ENCODE measurements at places on chromosomes 6 and 20.

DNA sequence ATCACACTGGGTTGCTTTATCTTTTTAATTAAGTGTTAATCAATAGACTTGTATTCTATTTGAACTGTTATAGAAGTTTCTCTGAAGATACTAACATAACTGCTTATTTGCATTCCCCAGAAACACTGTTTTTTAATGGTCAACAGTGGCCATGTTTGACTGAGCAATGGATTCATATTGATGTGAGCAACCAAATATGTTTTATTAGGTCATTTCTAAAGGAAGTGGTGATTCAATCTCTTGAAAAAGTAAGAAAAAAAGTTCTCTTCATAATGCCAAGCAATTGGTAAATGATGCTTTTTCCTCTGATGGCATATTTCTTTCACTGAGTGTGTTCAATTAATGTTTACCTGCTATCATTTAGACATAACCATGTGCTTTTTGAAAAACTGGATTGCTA lies 593.0 kb upstream of the CITED2 start:
- DNase-seq = peak; percentile 22

GRCh38 chr6:113693851-113694250 lies 163.3 kb upstream of the MARCKS start:
- DNase-seq = no peak

DNA sequence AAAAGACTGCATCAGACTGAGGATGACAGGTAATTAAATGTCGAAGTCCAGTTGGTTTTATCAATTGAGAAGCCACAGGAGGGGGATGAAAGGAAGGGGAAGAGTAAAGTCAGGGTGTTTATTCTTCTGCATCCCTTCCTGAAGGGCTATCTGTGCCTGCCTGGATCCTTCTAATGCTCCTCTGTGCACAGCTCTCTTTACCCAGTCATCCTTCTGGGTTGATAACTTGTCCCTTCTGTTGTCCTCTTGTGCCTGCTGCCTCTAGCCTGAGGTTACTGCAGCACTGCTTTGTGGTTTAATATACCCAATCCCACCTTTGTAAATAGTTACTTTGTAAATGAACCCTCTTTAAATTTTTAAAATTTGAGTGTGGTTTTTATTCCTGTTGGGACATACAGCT lies 1127.3 kb downstream of the EPHA7 start:
- DNase-seq = no peak

DNA sequence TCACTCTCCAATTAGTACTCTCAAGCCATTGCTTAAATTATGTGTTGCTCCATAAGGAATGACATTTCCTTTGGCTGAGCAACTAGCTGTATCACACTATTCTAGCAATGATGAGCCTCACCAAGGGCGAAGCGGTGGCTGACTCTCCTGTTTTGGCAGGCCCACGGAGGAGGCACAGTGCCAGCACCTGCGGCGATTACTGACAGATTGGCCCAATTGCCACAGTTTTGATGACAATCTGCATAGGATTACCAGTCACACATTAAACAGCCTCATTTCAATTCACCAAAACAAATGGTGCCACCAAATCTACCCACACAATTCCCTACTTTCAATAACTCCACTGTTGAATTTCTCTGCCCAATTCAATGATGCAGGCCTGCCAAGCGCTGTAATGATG lies 286.9 kb downstream of the PTPRK start:
- DNase-seq = no peak

DNA sequence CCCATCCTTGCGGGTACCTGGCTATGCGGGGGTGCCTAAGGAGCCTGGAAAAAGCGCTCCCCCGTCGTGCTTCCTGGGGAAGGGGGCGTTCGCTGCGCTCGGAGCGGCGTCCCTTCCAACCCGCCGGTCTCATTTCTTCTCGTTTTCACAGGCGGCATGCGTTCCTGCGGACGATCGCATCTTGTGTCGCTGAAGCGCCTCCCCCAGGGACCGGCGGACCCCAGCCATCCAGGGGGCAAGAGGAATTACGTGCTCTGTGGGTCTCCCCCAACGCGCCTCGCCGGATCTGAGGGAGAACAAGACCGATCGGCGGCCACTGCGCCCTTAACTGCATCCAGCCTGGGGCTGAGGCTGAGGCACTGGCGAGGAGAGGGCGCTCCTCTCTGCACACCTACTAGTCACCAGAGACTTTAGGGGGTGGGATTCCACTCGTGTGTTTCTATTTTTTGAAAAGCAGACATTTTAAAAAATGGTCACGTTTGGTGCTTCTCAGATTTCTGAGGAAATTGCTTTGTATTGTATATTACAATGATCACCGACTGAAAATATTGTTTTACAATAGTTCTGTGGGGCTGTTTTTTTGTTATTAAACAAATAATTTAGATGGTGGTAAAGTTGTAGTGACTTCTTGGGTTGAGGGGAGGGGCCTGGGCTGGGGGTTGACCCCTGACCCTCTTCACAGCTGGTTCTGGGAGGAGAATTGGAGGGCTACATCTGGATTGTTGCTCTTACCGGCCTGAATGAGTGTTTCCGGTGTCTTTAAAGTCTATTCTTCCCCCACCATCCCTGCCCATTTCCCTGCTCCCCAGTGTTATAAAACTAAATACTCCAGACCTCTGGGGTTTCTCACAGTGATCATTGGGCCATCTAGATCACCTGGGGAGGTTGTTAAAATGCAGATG lies 1.1 kb downstream of the ID1 start:
- DNase-seq = no peak

GRCh38 chr6:113719064-113719463 lies 138.1 kb upstream of the MARCKS start:
- no peak for DNase-seq

DNA sequence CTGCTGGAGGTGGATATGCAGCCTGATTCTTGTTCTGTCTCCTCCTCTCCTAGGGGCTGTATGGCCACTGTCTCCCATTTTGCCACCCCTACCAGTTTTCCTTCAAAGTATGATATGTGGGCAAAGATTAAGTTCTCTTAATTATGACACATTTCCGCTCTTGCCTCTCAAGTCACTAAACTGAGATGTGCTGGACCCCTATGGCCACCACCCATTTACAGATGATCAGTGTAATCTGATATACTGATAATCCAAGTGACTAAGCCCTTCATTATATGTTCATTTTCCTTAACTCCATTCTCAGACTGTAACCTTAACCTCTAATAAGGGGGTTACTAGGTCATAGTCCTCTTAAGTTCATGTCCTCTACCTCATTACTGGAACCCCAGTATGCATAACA lies 711 bp upstream of the C20orf141 start:
- no peak for DNase-seq

DNA sequence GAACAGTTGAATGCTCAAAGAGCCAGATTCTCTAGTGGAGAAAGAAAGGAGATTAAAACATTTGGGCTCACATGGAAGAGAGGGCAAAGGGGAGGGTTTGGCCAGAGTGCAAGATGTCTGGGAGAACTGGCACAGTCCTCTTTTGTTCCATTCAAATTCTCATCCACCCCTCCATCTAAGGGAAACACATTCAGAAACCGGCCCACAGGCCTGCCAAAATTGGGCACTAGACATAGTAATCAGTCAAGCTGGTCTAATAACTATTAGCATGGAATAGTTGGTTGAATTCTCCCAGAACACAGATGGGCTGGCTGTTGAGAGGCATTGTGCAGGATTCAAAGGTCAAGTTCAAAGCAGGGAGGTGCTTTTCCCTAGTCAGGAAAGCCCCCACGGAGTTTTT lies 341.4 kb upstream of the IRAK1BP1 start:
- DNase-seq = no peak

DNA sequence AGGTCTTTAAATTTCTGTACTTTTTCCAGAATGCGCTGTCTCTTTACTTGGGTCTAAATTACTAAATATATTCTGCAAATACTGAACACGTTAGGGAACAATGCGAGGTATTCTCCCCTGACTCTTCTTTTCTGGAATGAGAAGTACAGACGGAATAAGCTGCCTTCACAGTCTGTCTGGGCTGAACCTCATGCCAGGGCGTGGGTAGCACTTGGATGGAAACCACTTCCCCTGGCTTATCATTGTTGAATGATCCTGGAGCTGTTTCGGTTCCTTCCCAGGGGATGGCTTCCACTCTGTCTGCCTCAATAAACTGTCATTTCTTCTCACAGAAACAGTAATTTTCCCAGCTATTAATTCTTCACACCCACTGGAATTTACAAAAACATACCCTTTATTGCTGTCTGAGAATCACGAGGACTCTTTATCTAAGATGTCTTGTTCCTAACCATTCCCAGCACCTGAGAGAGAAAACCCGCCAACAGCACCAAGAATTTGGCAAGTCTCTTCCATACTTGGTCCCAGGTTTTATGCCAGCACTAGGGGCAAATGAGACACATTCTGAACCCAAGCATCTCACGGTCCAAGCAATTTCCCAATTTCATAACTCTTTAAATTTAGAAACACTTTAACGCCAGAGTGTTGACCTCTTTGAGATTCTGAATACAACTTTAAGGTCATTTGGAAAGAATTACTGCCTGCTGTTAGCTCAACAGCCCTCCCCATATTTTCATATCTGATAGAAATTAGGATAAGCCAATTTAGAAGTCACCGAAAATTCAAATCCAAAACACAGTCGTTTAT lies 43.2 kb upstream of the ADGRF5 start:
- no peak for DNase-seq

DNA sequence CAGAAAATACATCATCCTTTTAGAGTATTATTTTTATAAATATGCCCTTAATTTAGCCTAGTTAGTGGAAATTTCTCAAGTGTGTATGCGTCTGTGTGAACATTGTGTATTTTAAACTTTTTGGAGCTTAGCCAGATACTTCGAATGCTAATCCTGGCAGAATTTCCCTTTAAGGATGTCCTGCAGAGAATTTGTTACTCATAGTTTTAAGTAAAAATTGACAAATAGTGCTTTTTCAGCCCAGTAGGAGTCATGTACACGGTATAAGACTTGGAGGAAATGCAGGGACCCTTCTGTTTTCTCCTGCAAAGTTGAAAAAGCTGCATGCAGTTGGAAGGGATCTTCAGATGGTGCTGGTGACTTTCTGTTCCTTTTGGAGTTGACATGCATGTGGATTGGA lies at the start of gene FHL5:
Gene FHL5, plus strand, starts transcription at position 243 of the 400 bp plus-strand sequence. CDS start 40,486 bp downstream, outside the sequence.
- DNase-seq = no peak

GRCh38 chr6:28944412-28944865 lies 20.7 kb upstream of the TRIM27 start:
- peak; percentile 81 for DNase-seq

DNA sequence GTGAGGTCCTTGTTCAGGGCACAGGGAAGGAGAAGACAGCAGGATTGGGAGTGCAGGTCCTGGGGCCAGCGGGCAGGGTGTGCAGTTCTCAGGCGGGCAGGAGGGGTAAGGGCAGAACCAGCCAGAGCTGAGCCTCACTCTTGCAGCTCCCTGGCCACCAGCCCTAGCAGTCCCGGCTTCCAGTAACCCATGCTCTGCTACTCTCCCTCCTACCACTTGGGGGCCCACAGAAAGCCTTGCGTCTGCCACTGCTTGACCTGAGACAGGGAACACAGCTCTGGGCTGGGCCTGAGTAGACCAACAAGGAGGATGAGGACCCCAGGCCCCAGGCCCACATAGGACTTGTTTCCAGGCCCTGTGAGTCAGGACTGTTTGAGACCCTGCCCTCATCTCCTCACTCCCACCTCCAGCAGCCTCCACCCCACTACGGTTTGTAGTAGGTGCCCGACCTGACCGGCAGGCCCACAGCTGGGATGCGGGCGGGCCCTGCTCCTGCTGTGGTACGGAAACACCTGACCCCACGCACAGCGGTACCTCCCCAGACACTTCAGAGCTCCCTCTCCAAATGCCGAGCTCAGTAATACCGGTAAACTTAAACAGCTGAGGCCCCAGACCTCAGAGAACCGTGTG lies 39.2 kb downstream of the KCNK5 start:
- DNase-seq = peak; percentile 8

DNA sequence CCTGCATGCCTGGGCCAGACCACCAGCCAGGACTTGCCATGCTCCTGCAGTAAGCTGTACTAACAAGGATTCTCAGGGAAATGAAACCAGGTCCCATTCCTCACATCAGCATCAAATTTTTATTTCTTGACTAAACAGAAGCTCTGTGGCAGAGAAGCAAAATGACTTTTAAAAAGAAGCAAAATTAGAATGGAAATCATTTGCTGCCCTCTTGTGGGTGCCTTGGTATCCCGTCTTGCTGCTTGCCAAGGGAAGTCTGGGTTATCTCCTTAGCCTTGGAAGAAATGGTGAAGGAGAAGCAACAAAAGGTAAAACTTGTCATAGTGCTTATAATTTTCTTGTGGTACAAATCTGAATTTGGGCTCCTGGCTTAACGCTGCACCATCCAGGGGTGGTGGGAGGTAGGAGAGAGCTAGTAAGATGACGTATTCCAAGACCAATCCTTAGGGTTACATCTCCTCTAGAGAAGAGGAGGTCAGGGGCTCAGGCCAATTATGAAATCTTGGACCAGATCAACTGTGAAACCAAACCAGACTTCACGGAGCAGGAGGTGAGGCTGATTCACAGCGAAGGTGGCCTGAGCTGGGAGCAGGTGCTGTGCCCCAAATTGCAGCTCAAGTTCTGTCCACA lies 107.5 kb downstream of the FAXC start:
- DNase-seq = peak; percentile 5

GRCh38 chr6:33888664-33889200 lies 84.9 kb upstream of the MLN start:
- no peak for DNase-seq

GRCh38 chr20:63357921-63358905 lies 2.9 kb downstream of the CHRNA4 start:
- no peak for DNase-seq

DNA sequence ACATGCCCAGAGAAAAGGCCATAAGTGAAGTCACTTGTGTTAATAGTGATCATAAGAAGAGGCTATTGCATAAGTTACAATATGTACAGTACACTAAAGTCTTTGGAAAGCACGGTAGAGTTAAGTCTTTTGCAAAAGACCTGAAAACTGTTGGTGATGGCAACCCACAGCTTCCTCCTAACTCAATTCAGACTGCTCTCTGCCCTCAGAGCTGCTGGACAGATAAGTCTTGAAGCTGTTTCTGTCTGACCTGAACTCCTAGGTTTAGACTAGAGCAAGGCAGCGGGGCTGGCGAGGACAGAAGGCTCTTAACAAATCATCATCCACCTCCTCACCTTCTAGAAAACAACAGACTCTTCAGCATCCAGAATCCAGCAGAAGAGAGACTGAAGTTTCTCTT lies 125.4 kb downstream of the CD24 start:
- no peak for DNase-seq

- DNase-seq = no peak
These were observed 356.4 kb downstream of the PRKN start for GRCh38 chr6:162371121-162371520.

GRCh38 chr6:41353333-41353732 lies 17.9 kb downstream of the NCR2 start:
- DNase-seq = no peak

GRCh38 chr6:159815410-159815809 lies 15.3 kb downstream of the PNLDC1 start:
- no peak for DNase-seq

- DNase-seq = peak; percentile 51
These were observed 4.2 kb upstream of the BMP6 start for GRCh38 chr6:7721649-7722048.

DNA sequence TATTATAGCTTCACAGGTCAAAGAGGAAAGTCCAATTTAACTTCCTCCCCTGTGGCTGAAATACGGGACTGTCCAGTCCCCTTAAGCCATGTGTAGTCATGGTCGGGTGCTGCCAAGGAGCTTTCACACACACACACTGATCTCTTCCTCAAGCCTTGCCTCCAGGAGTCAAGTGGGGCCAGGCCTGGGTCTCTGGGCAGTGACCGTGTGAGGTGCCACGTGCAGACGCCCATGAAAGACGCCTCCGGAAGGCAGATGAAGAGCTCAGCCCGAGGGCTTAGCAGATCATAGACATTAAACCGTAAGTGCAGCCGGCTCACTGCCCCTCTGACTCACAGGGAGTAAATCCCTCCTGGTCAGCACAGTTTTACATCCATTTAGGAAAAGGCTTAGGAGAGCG lies 4.2 kb downstream of the GABRR2 start:
- DNase-seq = no peak

GRCh38 chr20:31908016-31908415 lies 37.6 kb downstream of the TTLL9 start:
- DNase-seq = no peak

All from fibroblast of skin of right quadriceps (primary cell).